ENCODE measurements at places on chromosomes 16 and 17. TPM values are rescaled to one million over a fixed set of nuclear protein-coding genes. Genes with fewer than 3 reads are reported as not detected.

DNA sequence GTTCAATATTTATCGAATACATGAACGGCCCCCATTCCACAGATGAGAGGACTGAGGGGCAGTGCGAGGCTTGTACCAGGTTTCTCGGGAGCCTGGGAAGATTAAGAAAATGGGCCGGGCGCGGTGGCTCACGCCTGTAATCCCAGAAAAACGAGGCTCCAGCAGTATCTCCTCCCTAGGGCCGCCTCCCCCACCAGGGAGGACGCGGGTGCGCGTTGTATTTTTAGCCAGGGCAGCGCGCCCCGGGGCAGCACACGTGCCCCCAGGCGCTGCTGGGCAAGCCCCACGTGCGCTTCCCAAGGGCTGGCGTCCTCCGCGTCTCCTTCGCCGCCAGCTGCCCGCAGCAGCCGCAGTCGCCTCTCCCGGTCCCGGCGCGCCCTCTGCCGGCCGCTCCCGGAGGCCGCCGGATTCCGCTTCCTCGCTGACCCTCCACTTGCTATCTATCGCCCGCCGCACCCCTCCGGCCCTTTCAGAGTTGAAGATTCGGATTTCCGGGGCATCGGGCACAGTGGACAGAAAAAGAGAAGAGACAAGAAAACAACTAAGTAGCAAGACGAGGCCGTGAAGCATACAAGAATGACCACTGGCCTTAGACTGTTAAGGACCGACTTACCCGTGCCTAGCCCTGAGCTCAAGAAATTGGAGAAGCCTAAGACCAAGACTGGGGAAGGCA is 1.9 kb upstream of the YBX2 start:
- DNase-seq: peak; percentile 83

DNA sequence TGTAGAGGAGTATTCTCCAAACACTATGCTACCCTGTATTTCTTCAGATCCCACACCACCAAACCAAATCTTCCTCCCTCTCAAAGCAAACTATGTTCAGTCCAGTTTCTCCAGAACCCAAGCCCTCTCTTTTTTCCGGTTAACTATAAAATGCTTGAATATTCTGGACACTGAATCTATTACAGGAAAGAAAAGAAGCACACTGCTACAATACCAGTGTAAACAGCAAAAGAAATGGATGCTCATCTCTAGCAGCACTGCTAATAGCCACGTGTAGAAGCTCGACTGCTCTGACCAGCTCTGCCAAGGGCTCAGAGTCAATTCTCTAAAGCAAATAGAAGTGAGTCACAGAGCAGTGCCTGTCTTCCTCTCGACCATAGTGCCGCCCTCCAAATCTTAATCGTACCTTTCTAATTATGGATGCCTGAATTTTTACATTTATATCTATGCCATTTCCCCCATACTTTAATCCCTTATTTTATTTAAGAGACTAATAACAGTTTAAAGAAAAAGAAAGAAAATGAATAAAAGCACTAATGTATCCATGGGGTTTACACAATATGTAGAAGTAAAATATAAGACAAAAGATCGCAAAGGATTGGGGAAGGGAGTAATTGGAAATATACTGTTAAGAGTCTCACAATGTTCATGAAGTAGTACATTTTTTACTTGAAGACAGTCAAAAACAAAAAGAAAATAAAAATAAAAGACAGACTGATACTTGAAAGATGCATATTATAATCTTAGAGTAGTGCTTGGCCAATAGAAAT is 154.5 kb downstream of the PARN start:
- no peak for DNase-seq

- peak; percentile 76 for DNase-seq
These were observed 31.8 kb downstream of the TMEM235 start for GRCh38 chr17:78263063-78263735.

DNA sequence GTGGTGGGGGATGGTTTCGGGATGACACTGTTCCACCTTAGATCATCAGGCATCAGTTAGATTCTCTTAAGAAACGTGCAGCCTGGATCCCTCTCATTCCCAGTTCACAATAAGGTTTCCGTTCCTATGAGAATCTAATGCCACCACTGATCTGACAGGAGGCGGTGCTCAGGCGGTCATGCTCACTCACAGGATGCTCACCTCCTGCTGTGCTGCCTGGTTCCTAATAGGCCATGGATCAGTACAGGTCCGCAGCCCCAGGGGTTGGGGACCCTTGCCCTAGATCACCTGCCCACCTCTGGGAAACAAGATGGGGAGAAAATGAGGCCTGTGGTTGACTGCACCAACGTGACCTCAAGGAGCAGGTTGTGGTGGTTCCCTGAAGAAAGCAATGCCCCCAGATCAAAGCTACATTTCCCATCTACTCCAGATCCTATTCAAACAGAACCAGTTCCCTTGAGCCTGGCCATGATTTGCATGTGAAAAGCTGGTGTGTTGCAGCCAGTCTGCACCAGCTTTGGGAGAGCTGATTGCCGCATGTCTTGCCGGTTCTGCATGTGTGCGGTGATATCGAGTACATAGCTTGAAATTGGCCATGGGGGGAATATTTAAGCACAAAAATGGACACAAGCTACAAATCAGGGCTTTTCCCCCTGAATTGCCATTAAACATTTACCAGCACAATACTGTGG is 183.2 kb upstream of the HSBP1 start:
- DNase-seq: no peak

DNA sequence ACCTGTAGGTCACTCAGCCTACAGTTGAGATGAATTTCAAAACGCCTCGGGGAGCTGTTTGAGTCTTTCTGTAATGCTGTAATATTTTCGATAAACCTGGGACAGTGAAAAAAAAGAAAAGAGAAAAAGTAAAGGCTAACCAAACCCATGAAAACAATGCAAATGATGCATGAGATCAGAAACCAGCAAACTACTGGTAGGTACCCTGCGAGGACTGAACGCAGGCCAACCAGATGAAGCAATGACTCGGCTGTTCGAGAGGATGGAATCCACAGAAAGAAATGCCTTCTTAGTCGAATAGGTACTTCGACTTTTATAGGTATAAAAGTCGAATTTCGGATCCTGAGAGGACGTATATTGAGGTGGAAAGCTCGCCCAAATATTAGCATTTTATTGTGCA is 509 bp upstream of the ATAD5 start:
- DNase-seq: no peak

DNA sequence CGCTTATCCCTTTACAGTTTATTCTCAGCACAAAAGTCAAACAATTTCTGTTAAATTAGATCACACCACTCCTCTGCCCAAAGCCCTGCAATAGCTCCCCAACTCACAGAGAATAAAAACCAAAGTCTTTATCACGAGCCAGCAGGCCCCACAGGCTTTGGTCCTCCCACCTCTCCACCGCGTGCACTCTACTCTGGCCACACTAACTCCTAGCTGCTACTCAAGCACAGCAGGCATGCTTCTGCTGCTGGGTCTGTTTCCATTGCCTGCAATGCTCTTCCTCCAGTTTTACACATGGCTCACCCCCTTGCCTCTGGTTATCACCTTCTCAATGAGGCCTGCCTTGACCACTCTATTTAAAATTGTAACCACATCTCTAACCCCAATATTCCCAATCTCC is 27.6 kb downstream of the HELZ start:
- DNase-seq: no peak

- DNase-seq: no peak
These were observed 4.0 kb upstream of the TIMM22 start for GRCh38 chr17:992933-993332.

DNA sequence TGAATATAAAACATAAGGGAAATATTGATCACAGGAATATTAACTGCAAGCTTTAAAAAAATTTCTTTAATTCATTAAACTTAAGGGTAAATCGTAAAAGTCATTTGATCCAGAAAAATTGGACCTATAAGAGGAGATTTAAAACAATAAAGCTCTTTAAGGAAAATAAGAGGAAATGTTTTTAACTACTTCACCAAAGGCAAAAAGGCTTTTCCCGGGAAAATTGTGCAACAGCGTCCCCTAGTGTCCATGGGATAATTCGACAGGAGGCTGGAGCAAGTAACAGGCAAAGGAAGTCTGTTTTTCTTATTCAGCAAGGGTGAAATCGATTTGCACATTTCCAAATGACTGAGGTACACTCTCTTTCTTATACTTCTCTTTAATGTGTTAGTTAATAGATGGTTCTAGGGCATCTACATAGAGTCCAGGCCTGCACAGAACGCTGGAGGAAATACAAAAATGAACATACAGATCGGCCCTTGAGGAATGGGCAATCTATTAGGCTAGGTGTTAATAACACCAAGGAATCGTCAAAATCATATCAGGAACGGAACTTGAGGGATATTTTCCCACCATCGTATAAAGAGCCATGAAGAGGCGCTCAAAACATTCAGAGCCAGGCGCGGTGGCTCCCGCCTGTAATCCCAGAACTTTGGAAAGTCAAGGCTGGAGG is 61.4 kb downstream of the ZNF18 start:
- DNase-seq: peak; percentile 42

DNA sequence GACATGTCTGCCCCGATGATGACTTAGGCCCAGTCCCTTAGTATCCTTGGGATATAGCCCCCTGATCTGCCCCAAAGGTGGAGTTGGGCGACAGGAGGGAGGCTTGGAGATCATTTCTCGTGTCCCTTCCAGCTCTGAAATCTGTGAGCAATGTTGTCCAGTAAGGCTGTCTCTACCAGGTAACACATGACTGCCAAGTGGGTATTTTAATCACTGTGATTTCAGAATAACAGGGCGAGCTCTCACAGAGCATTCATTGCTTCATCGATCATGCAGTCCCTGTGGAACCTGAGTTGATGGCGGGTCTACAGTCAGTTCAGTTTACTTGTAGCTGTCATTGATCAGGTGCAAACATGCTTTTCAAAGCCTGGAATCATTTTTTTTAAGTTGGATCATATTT is 39.2 kb downstream of the KSR1 start:
- no peak for DNase-seq

GRCh38 chr17:47982645-47983390 is 11.9 kb downstream of the CDK5RAP3 start:
- DNase-seq: no peak

DNA sequence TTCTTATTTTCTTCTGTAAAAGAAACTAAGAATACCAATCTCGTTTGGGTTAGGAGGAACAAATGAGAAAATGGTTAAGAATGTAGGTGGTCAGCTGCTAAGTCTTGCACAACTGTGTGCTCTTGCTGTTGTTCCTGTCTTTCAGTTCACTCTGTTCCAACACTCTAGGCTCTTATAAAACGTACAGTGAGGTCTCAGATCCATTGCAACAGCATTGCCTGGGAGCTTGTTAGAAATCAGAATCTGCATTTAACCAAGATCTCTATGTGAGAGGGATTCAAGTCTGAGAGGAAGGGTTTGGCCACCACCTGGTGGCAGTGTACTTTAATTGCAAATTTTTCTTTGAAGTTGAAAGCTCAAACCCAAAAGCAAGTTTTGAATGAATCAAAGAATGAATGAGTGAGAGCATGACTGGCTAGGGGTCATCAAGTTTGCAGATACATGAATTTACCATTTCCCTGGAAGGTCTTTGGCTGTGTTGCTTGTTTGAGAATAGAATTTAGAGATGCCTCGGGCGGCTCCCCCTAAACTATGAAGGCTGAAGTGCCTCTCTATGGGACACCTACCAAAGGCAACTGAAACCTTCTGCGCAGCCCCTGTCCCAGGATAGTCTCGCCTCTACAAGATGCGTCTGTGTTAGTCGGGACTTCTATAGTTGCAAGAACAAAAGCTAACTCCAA is 2.5 kb downstream of the ALOX15B start:
- DNase-seq: peak; percentile 91

DNA sequence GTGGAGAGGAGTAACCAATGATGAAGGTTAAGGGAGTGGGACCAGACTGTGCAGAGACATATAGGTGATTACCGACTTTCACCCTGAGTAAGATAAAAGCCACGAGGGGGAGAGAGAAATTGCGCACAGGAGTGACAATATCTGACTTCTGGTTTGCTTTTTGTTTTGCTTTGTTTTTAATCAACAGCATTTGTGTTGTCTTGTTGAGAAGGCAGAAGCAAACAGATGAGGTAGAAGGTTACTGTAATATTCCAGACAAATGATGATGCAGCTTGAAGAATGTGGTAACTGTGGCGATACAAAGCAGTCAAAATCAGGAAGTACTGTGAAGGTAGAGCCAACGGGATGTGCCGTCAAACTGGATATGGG is 7.5 kb downstream of the PELP1 start:
- DNase-seq: no peak

DNA sequence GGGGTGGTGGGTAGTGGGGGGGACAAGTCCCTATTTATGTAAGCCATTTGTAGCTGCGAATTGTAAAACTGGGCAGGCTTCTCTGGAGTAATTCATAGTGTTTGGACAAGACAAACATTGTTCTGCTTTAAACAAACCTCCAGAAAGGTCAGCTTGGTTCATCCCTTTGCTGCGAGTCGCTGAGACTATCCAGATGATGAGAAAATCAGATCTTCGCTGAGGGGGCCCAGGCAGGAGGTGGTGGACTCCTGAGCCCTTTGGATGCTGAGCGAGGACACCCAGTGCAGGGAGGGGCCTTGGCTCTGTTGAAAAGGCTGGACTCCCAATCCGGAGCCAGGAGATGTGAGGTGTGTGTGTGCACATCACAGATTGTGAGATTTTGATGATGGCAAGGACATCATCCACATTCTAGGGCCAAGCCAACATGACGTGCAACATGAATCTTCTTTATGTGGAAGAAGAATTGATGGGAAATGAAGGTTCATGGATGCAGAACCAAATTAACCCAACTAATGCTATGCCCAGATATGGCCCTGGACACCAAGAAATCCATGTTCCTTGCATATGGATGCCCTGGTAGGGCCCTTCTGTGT is 15.0 kb upstream of the NTN1 start:
- no peak for DNase-seq

- no peak for DNase-seq
These were observed 44.8 kb downstream of the GLG1 start for GRCh38 chr16:74562117-74562516.

DNA sequence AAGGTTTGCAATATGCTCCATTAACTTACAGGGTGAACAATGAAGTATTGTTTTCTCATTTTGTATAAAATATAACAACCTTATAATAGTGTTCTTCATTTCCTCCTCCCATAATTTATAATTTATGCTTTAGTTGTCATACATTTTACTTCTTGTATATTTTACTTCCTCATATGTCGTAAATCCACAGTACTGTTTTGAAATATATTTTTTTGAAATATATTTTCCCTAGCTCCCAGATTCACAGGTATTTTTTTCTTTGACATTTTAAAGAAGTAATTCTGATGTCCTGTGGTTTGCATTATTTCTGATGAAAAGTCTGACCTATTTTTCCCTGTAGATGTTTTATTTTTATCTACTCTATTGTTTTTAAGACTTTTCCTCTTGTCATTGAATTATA is 52.7 kb downstream of the VMP1 start:
- DNase-seq: no peak

- no peak for DNase-seq
These were observed 631 bp downstream of the KREMEN2 start for GRCh38 chr16:2964475-2965336.

- no peak for DNase-seq
These were observed 124.9 kb downstream of the METRNL start for GRCh38 chr17:83204230-83204725.

The PRSS53 gene
- total RNA-seq: 1.9 TPM

The TBC1D3H gene
- not detected for total RNA-seq

The KCNH6 gene
- not detected for total RNA-seq

The TEKT1 gene
- total RNA-seq: not detected

The SGCA gene
- total RNA-seq: 0.32 TPM

The TSPAN10 gene
- 2.3 TPM for total RNA-seq
